ENCODE measurements at places on chromosomes 3 and 15.

DNA sequence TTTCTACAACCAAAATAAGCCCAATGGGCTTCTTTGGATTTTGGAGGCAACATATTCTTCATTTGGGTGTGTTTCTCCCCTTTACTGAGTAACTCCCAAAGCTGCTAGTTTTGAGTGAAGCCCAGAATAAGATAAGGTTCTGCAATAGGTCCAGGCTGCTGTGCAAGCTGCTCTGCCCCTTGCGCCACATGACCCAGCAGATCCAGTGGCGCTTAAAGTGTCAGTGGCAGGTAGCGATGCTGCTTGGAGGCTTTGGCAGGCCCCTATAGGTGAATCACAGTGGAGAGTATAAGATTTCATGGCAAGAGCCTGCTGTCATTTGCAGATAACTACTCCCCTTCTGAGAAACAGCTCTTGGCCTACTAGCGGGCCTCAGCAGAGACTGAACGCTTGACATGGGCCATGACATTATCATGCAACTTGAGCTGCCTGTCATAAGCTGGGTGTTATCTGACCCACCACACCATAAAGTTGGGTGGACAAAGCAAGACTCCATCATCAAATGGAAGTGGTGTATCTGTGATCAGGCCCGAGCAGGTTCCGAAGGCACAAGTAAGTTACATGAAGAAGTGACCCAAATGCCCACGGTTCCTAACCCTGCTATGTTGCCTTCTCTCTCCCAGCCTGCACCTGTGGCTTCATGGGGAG lies 88.4 kb upstream of the OXTR start:
- no peak for DNase-seq

DNA sequence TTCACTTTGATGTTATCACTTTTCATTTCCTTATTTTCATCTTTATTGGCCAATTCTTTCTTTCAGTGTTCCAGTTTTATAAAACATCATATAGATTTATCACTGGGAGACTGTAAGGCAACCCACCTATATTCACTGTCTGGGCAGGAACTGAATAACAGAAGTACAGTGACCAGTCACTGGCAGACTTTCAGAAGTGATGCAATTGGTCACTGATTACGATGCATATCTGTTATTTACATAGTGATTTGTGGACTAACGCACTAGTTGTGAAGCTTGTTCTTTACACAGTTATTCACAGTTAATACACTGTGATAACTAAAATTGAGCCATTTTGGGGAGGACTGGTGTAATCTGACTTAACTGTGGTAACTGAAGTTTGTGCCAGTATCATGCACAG lies 190.2 kb upstream of the DPH6 start:
- no peak for DNase-seq

GRCh38 chr3:67624078-67624477 lies 30.3 kb downstream of the SUCLG2 start:
- DNase-seq = no peak

DNA sequence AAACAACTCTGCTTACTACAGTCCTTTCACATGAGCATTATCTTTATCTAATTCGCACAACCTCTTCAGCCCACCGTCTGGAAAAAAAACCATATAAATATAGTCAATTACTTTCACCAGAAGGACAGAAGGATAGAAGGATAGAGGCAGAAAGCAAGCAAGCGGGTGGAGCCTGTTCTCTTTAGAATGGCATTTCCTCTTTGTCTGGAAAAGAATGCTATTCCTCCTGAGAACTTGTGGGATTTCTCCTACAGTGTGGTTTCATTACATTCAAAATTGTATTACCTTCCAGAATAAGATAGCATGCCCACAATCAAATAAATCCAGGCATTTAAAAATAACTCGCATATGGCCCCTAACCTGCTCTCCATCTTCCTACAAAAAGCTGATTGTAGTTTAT lies 23.1 kb downstream of the SLC30A4 start:
- no peak for DNase-seq

- no peak for DNase-seq
Observed at GRCh38 chr15:42741710-42742109, 4.8 kb upstream of the CDAN1 start.

- no peak for DNase-seq
Observed at GRCh38 chr3:141193066-141193830, 38.4 kb upstream of the PXYLP1 start.
